ENCODE measurements at places on chromosomes 4 and X. TPM values are rescaled to one million over a fixed set of nuclear protein-coding genes. Genes with fewer than 3 reads are reported as not detected.

HHIP gene
- not detected for polyA plus RNA-seq

VEGFC gene
- polyA plus RNA-seq, result not detected

TMEM144 gene
- polyA plus RNA-seq, result 10.9 TPM

FGF5 gene
- not detected for polyA plus RNA-seq

DGKK gene
- 6.2 TPM for polyA plus RNA-seq

FAM47E gene
- polyA plus RNA-seq, result 0.66 TPM

UGT2A1 gene
- polyA plus RNA-seq, result not detected

DDIT4L gene
- not detected for polyA plus RNA-seq

KDR gene
- not detected for polyA plus RNA-seq

HOPX gene
- polyA plus RNA-seq, result not detected

TMSB15A gene
- not detected for polyA plus RNA-seq

CDX4 gene
- not detected for polyA plus RNA-seq

LIN54 gene
- polyA plus RNA-seq, result 22.8 TPM

AKAP14 gene
- 0.20 TPM for polyA plus RNA-seq

FAM184B gene
- polyA plus RNA-seq, result not detected

TCEANC gene
- polyA plus RNA-seq, result 0.61 TPM

PDZD4 gene
- polyA plus RNA-seq, result 0.03 TPM

AWAT2 gene
- not detected for polyA plus RNA-seq

TRIM2 gene
- polyA plus RNA-seq, result 2.1 TPM

LRRC66 gene
- not detected for polyA plus RNA-seq

RAPGEF2 gene
- polyA plus RNA-seq, result 19.2 TPM

ZNF280C gene
- polyA plus RNA-seq, result 2.7 TPM

GYPB gene
- not detected for polyA plus RNA-seq

SOX3 gene
- polyA plus RNA-seq, result not detected

TACC3 gene
- polyA plus RNA-seq, result 15.7 TPM

MTTP gene
- polyA plus RNA-seq, result 84.7 TPM

OPRPN gene
- not detected for polyA plus RNA-seq

CCNA2 gene
- polyA plus RNA-seq, result 31.3 TPM

FAM90A26 gene
- polyA plus RNA-seq, result not detected

CT47B1 gene
- polyA plus RNA-seq, result not detected

DUSP9 gene
- 235 TPM for polyA plus RNA-seq

AADAT gene
- 9.1 TPM for polyA plus RNA-seq

DCLK2 gene
- not detected for polyA plus RNA-seq

NALF2 gene
- polyA plus RNA-seq, result 2.3 TPM

LEF1 gene
- 0.31 TPM for polyA plus RNA-seq

ENPEP gene
- polyA plus RNA-seq, result not detected

TREX2 gene
- 0.17 TPM for polyA plus RNA-seq

CXorf51A gene
- polyA plus RNA-seq, result not detected

TMEM150C gene
- polyA plus RNA-seq, result 0.24 TPM

SMIM43 gene
- not detected for polyA plus RNA-seq

TEX13B gene
- not detected for polyA plus RNA-seq

ADH1A gene
- polyA plus RNA-seq, result not detected

PLXNB3 gene
- polyA plus RNA-seq, result 6.9 TPM

RIPPLY1 gene
- 0.41 TPM for polyA plus RNA-seq

TCEAL2 gene
- not detected for polyA plus RNA-seq

WDR19 gene
- 31.1 TPM for polyA plus RNA-seq

NR3C2 gene
- polyA plus RNA-seq, result 0.20 TPM

PLAC8 gene
- polyA plus RNA-seq, result 174 TPM

NCBP2L gene
- polyA plus RNA-seq, result not detected

GUCY1B1 gene
- polyA plus RNA-seq, result not detected

All from HepG2 (cell line).